ENCODE measurements at places on chromosomes 7 and 10. TPM values are rescaled to one million over a fixed set of nuclear protein-coding genes. Genes with fewer than 3 reads are reported as not detected.

DNA sequence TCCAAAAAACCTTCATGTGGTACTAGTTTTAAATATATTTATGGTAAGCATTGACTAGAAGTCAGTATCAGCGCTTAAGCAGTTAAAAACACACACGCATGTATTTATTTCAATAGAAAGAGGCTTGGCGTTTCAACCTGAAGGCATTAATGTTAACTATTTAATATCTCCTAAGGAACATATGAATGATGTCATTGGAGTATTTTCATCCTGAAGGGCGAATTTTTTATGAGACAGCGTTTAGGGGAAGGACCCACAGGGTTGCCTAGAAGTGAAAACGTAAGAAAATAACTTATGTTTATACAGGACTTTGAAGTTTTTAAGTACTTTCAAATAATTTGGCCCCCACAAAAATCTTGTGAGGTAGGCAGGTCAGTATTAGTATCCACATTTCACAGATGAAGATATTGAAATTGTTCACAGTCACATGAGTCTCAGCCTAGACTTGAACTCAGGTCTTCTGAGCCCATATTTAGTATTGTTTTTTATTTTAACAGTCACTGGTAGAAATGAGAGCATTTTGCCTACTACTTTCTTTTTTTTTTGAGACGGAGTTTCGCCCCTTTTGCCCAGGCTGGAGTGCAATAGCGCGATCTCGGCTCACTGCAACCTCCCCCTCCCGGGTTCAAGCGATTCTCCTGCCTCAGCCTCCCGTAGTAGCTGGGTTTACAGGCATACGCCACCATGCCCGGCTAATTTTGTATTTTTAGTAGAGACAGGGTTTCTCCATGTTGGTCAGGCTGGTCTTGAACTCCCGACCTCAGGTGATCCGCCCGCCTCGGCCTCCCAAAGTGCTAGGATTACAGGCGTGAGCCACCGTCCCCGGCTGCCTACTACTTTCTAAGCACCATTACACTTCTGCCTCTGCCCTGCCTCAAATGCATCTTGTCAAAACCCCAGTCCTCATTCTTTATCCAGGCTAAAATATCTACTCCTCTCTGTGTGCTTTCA is 1.8 kb downstream of the SLK start:
- no peak for DNase-seq

Gene STEAP4
- polyA plus RNA-seq, result 0.05 TPM

- DNase-seq, result no peak
These were observed 22.5 kb upstream of the HPS1 start for GRCh38 chr10:98469001-98469931.

Gene STEAP2
- 15.4 TPM for polyA plus RNA-seq

GRCh38 chr10:110353244-110354119 is 48.8 kb upstream of the SMNDC1 start:
- no peak for DNase-seq

Gene RNF32
- 3.3 TPM for polyA plus RNA-seq

DNA sequence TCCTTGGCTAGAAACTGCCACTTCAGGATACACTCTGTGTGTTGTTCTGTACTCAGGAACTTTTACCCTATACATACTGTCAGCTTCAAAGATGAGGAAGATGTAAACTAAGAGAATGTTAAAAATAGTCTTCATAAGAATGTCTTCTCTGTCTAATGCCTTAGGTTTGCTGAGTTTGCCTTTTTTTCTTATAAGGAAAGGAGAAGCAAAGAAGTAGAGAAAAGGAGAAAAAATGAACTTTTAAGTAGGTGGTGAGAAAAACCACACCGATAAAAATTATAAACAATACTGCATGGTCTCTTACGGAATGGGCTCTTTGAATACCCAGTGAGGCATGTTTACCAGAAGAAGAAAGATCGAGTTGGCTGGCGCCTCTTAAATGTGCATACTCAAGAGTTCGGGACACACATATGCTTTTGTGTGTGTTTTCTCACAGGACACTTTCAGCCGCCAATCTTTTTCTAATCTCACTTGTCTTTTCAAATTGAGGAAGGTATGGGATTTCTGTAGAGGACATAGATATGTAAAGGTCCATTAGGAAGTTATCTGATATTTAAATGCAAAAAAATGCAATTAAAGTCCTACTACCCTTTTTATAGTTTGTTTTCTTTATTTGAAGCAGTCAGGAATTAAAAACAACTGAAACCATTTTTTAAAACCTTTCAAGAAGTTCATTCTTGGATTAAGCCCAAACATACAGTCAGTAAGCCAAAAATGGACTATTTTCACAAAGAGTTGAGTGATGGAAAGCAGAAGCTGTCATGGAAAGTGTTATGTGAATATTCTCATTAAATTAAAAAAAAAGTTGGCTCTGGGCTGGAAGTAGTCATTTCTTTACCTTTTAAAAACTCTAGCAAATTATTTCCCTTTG is 100.6 kb upstream of the MDFIC start:
- DNase-seq, result no peak

- DNase-seq, result no peak
These were observed 152.1 kb downstream of the JAZF1 start for GRCh38 chr7:28028471-28028870.

DNA sequence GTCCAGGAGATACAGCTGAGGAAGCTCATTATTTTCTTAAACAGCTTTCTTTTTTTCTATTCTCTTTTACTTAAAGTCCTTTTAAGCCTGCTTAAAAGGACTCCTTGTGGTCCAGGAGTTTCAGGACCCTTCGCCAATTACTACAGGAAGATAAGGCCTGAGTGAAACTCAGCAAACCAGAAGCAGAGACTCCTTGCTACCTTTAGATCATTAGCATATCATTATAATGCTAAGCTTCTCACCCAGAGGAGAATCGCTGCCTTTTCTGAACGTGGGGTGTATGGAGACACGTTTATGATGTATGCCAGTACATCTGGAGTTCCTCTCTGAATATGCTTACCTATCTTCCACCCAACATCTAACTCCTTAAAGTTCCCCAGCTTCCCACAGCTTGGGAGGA is 47.5 kb downstream of the ANKMY2 start:
- DNase-seq, result no peak

DNA sequence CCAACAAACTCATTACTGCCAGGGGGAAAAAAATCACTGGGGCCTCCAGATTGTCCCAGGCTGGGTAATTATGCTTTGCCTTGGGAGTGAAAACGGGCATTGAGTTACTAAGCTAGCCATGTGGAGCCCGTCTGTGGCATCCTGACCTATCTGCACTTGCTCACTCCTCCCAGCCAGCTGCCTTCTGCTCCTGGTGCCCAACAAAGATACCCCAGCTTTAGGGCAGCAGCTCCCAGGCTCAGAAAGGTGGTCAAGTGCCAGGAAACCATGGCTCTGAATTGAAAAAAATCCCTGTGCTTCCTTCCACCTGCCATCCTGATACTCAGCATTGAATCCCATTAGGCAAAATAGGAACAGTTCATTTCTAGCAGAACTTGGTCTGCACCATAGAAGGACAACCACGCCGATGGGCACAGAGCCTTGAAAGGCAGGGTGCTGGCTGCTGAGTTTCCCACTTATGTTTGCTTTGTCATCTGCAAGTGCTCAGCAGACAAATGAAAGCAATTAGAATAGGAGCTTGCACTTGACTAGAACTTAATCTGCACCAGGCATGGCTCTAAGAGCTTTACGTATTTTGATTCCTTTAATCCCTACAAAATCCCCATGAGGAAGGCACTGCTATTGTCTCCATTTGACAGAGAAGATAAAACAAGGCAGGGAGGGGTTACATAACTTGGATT is 42.8 kb downstream of the HSPA12A start:
- no peak for DNase-seq

Gene NEUROD6
- polyA plus RNA-seq, result 0.06 TPM

- DNase-seq, result no peak
These were observed 25.5 kb downstream of the CCDC71L start for GRCh38 chr7:106635411-106635810.

Gene DRGX
- polyA plus RNA-seq, result not detected

Gene RABGEF1
- polyA plus RNA-seq, result 29.0 TPM

- no peak for DNase-seq
These were observed 59.2 kb downstream of the CDHR3 start for GRCh38 chr7:106022193-106022821.

- peak; percentile 45 for DNase-seq
These were observed 62.1 kb downstream of the SDHAF3 start for GRCh38 chr7:97179454-97180104.

Gene CALN1
- 0.61 TPM for polyA plus RNA-seq

DNA sequence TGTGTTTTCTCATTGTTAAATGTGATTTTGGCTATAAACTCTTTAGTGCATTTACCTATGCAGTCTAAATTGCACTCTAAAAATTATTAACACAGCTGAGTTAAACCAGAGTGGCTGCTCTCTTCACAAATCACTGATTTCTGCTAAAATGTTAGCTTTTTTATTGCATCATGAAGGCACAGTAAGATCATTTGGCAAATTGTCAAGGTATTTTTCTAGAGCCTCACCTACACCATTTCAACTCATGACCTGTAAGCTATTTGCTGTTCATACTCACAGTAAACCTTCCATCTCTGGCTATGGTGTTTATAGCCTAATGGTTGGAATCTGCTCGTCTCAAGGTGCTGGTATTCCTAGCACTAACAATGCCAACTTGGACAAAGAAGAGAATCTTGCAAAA is 25.7 kb downstream of the NDUFB2 start:
- DNase-seq, result no peak

DNA sequence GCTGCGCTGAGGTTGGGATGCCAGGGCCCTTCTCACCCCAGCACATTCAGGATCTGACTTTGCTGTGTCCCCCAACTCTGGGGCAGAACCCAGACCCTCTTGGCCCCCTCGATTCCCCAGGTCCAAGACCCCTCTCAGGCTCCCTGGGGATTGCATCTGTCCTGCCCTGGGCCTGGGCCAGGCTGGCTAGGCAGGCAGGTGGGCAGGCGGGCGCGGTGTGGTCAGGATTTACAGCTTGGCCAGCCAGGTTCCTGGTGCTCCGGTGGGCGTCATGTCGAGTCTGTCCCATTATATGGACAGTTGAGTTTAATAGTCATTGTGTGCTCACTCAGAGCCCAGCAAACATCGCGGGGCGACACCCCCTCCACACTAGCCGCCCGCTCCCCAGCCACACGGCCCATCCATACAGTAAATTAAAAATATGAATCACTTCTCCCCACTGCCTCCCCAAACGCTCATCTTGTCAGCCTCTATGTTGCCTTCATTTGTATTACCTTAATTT is 23.5 kb downstream of the POLL start:
- no peak for DNase-seq

DNA sequence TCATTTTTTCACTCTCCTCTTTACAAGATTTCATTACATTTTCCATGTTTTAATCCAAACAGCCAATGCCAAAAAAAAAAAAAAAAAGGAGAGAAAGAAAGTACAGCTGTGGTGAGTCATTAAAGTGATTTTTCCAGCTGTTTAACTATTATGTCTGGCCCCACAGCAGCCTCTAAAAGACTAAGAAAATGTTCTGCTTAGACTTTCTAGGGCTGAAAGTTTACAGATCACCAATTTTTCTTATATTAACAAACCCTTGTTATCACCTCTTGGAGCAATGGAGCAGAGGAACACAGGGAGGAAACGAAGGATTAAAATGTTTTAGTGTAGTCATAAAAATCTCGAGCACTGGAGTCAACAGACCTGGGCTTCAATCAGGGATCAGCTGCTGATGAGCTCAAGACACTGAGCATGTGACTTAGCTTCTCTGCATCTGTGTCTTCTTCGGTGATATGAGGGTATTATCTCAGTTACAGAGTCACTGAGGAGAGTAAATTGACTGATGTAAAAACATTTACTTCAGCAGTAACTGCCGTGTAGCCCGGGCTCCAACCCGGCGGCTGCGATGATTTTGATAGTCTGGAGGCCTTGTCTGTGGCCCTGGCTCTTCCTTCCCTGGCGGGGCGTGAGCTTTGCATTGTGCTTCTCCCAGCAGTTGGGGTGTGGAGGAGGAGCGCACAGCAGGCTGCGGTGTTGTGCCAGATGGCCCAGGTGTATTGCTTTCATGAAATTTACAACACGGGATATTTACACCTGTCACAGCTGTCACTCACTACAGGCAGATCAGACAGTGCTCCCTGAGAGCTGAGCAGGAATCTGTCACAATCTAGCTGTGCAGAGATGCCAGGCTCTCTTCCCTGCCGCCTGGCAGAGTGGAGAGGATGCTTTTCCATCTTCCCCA is 298.3 kb upstream of the FZD8 start:
- no peak for DNase-seq

DNA sequence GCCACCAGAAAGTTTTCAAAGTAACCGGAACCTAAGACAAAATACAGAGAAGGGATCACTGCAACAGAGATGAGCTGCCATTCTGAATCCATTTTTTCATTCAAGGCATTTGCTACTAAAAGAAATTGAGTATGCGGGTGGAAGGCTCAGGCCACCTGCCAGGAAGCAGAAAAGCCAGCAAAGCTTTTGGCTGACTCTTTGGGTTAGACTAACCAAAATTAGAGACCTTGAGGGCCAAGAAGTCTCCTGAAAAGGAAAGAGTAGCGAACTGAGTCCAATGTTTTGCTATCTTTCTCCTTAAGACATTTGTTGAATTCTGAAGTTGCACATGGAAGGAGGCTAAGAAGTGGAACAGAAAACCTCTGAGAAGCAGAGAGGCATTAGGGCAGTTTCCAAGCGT is 79.0 kb downstream of the FAS start:
- no peak for DNase-seq

DNA sequence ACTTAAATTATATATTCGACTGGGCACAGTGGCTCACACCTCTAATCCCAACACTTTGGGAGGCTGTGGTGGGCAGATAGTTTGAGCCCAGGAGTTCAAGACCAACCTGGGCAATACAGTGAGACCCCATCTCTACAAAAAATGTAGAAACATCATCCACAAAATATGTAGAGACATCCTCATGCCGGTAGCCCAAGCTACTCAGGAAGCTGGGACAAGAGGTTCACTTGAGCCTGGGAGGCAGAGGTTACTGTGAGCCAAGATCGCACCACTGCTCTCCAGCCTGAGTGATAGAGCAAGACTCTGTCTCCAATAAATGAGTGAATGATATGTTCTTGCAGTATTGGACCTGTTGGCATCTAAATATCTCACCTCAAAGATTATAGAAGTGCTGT is 22.6 kb upstream of the TNS3 start:
- no peak for DNase-seq

Gene MAP3K8
- 7.1 TPM for polyA plus RNA-seq

DNA sequence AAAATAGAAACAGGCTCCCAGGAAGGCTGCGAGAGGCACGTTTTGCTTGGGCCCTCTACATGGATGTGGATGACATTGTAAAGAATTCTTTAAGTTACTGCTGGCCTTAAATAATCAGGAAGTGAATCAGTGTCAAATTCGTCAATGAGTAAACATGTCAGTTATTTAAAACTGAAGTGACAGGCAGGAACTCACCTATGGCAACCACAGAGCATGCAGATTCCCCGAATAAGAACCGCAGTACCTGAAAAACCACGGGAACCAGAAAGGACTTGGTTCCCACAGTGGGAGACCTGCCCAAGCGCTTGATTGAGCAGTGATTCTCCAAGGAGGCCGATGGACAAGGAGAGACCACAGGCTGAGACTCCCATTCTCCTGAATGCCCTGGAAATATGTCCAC is 351.2 kb upstream of the AKR1E2 start:
- no peak for DNase-seq
